ENCODE measurements at places on chromosomes 7 and 10. TPM values are rescaled to one million over a fixed set of nuclear protein-coding genes. Genes with fewer than 3 reads are reported as not detected.

The TMEM236 gene
- total RNA-seq: 0.07 TPM

The SYT15 gene
- 0.14 TPM for total RNA-seq

The CTNNA3 gene
- under 0.01 TPM for total RNA-seq

The OR6B1 gene
- not detected for total RNA-seq

The ALOX5 gene
- 5.6 TPM for total RNA-seq

The TMEM60 gene
- total RNA-seq: 10.6 TPM

The LBX1 gene
- not detected for total RNA-seq

The GJD4 gene
- 0.07 TPM for total RNA-seq

The MALRD1 gene
- not detected for total RNA-seq

The TNS3 gene
- total RNA-seq: 1.7 TPM

The MAGI2 gene
- 1.7 TPM for total RNA-seq

The SLC13A4 gene
- not detected for total RNA-seq

The FFAR4 gene
- total RNA-seq: not detected

The LRRD1 gene
- under 0.01 TPM for total RNA-seq

The EBF3 gene
- total RNA-seq: not detected

The DPYSL4 gene
- 11.7 TPM for total RNA-seq

The UNCX gene
- total RNA-seq: not detected

The KLF14 gene
- not detected for total RNA-seq

The HMX2 gene
- not detected for total RNA-seq

The COL17A1 gene
- 884 TPM for total RNA-seq

The CYP2C19 gene
- total RNA-seq: 0.50 TPM

The PNLIPRP3 gene
- total RNA-seq: 29.0 TPM

The ZNF804B gene
- not detected for total RNA-seq

The RBP3 gene
- not detected for total RNA-seq

The SFTPA1 gene
- total RNA-seq: not detected

The MMP21 gene
- not detected for total RNA-seq

The ARMC3 gene
- under 0.01 TPM for total RNA-seq

The LMTK2 gene
- total RNA-seq: 20.5 TPM

The TLX1 gene
- not detected for total RNA-seq

The HSPA12A gene
- total RNA-seq: 9.1 TPM

The ATOH7 gene
- total RNA-seq: not detected

The EPHB6 gene
- 0.34 TPM for total RNA-seq

The SPDYE6 gene
- total RNA-seq: not detected

Measured in nasal cavity respiratory epithelium epithelial cell of viscerocranial mucosa (primary cell).